ENCODE measurements at places on chromosomes 2 and 18. TPM values are rescaled to one million over a fixed set of nuclear protein-coding genes. Genes with fewer than 3 reads are reported as not detected.

- no peak for DNase-seq
Observed at GRCh38 chr18:37507239-37507638, 58.4 kb downstream of the CELF4 start.

GRCh38 chr18:53698907-53699306, 525.6 kb downstream of the MBD2 start:
- DNase-seq, result no peak

DNA sequence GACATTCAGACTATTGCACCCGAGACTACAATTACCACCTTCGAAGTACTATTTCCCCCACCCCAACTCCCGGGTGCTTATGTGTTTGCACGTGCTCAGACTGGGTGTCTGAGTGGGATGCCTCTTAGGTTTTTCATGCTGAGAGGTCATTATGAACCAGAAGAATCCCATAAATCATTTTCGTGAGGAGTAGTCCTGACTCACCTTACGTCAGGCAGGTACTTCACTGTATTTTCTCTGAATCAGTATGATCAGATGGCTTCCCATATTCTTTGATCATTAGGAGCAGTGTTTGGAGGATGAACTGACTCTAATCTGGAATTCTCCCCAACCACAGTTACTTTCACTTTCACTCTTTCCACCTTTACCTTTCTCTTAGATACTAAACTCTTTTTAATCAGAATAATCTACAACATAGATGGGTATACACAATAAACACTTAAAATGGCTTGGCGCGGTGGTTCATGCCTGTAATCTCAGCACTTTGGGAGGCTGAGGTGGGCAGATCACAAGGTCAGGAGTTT, 38.4 kb upstream of the STAT4 start:
- DNase-seq, result no peak

GRCh38 chr2:106867196-106867953, 18.6 kb downstream of the ST6GAL2 start:
- no peak for DNase-seq

The FTCDNL1 gene
- total RNA-seq, result 17.1 TPM

The DSG1 gene
- not detected for total RNA-seq
